CD8-positive, alpha-beta memory T cell (primary cell): ENCODE measurements at places on chromosomes 1 and 21. TPM values are rescaled to one million over a fixed set of nuclear protein-coding genes. Genes with fewer than 3 reads are reported as not detected.

The ADAMTS1 gene
- polyA plus RNA-seq = 0.87 TPM

DNA sequence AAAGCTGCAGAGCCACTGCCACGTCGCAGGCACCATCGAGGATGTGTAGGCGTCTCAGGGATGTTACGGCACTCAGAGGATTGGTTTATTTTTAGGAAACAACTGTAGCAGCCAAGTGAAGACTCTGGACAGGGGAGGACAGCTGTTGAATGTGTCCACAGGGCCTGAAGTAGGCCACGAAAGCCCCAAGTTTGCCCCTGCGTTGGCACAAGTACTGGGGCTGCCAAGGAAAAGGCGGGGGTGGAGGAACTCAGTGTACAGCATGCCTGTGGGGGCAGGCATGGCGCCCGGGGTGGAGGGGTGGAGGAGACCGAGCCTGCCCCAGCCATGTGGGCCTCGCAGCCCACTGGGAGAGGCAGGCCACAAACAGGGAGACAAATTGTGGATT is 89.7 kb downstream of the ADARB1 start:
- no peak for DNase-seq

DNA sequence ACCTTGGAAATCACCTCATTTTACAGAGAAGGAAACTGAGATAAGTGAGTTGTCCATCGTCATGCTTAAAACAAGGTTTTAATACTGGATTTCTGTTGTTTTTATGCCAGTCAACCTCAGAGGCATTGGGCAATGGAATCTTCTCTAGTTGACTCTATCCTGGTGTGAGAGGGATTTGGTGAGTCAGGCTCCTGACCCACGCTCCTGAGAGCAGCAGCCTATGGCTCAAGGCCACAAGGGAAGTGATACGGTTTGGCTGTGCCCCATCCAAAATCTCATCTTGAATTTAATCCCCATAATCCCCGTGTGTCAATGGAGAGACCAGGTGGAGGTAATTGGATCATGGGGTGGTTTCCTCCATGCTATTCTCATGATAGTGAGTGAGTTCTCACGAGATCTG is 90.1 kb downstream of the TLR5 start:
- no peak for DNase-seq

DNA sequence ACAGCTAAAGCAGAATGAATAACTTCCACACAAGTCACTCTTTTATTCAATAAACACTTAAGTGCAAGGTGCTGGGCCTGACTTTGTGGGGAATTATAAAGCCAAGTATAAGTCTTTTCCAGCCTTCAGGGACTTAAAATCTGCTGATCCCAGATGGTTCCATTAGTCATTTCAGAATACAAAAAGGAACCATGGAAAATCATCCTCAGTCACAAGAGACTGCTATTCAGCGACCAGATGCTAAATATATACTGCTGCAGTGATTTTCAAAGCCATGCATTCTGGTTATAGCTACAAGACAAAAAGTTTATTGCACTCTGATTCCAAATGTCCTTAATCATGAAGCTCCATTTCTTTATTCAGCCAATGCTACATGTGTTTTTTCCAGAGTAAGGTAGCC is 25.7 kb downstream of the GLMN start:
- no peak for DNase-seq

GRCh38 chr1:191588905-191589304 is 569.4 kb upstream of the RGS18 start:
- DNase-seq = no peak

The PTCH2 gene
- not detected for polyA plus RNA-seq

The HSF2BP gene
- 0.28 TPM for polyA plus RNA-seq

DNA sequence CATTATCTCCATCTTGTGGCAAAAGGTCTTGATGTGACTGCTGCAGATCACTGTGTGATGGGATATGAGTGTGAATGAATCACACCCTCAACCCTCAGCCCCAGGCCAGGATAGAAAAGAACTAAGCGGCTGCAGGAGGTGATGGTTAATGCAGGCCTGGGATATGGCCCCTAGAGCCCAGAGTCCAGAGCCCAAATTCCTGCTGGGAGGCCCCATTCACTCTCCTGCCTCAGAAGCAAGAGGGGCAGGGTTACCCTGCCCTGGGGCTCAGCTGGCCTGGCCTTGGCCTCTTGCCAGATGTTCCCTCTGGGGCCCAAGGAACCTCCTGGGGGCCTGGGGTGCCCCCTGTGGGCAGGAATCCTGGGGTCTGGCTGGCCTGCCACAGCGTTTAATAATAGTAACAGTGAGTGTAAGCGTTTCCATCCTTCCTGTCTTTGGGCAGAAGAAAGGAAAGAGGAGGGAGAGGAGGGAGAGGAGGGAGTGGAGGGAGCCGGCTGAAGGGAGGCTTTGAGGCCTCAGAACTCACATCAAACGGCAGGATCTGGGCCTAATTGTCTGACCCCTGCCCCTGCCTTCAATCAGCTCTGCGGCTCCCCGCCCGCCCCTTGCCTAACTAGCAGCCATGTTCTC is 26.2 kb downstream of the DMAP1 start:
- no peak for DNase-seq

The GPR153 gene
- polyA plus RNA-seq = 0.39 TPM

The FAM163A gene
- polyA plus RNA-seq = not detected

DNA sequence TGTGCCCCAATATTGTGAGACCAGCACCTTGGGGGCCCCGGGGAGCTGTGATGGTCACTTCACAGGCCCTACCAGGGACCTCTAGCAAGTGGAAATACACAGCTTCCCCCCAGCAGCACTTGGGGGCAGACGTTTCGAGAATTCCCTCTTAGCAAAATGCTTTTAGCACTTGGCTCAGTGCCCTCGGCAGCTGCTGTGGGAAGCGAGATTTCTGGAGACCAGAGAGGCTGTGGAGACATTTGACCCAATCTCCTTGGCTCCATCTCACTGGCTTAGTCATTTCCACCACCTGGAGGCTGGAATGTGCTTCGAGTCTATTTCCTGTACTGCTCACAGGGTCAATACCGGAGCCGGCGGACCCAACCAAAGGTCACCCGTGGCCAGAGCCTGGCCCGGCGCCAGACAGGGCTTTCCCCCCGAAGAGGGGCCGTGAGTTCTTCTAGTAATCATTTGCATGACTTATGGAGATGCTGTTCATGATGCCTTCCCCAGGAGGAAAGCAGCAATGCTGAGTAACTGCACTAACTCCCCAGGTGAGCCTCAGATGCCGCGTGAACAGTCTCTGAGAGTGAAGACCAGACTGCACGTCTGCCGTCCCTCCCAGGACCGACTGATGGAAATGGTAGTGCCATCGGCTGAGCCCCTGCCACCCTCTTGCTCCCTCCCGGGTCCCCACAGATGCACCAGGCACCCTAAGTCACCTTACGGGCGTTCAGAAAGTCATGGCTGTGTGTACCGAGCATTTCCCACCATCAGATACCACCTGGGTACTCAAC is 4.4 kb upstream of the C2CD2 start:
- DNase-seq = no peak

The LIPI gene
- not detected for polyA plus RNA-seq

The CASQ2 gene
- not detected for polyA plus RNA-seq

DNA sequence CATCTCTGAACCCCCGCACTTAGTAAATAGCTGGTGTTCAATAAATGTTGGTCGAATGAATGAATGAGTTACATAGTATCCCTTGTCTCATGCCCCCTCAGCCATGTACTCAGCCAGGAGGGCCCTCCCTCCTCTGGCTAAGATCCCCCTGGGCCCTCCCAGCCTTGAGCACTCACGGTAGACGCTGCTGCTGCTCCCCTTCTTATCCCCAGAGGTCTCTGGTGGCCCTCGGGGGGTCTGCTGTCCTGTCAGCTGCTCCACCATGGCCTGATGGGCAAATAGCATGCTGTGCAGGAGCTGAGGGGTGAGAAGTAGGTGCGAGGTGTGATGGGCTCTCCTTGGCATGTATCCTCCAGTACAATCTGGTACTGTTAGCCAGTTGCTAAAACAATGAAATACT is 1.9 kb downstream of the ETV3L start:
- no peak for DNase-seq
